ENCODE measurements at places on chromosomes 4 and X.

- DNase-seq: no peak
Measured at GRCh38 chr4:176875446-176875930, 82.8 kb upstream of the VEGFC start.

- DNase-seq: no peak
Measured at GRCh38 chr4:13840502-13841190, 213.1 kb upstream of the BOD1L1 start.

DNA sequence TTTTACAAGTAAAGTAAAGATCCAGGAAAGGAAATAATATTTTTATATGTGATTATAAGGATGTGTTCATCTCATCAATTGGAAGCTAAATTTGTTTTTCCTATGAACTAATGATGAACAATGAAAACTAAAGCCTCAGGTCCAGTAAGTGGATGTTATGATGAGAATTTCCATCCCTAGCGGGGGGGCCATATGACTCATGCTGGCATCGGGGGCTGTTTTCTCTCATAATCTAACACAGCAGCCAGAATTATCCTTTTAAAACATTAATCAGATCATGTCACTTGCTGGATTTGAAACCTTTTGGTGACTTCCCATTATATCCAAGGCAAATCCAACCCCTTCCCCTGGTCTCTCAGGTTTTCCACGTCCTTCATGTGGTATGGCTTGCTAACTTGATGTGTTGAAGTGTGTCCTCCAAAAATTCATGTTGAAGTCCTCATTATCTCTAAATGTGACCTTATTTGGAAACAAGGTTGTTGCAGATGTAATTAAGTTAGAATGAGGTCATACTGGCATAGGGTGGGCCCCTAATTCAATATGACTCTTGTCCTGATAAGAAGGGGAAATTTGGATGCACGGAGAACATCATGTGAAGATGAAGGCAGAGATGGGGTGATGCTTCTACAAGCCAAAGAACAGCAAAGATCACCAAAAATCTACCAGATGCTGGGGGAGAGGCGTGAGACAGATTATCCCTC, 96.8 kb downstream of the AKAP4 start:
- DNase-seq: no peak

- no peak for DNase-seq
Measured at GRCh38 chrX:96446524-96446923, 238.1 kb upstream of the DIAPH2 start.

DNA sequence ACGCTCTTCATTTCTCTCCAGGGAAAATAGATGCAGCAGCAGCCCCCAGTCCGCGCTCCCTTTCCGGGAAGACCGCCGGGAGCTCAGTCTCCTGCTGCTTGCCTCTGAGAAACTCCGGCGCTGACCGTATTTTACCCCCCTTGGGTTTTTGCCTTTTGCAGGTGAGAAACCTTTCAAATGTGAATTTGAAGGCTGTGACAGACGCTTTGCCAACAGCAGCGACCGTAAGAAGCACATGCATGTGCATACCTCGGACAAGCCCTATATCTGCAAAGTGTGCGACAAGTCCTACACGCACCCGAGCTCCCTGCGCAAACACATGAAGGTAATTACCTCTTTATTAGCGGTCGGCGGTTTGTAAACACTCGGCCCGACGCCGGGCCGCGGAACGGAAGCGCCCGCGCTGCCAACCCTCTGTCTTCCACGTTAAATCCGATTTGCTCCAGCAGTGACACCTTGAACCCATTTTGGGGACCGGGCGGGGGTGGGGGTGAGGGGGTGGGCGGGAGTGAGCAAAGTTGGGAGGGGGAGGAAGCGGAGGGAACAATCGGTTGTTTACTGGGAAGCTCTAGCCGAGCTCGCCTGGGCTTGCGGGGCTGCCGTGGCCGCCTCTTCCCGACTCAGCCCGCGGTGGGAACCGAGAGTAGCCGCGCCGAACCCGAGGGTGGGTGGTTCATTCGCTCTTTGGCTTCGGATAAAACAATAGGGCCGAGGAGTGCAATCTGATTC, 3.0 kb downstream of the ZIC3 start:
- DNase-seq: no peak

- DNase-seq: no peak
Measured at GRCh38 chrX:16100673-16101072, 22.7 kb upstream of the GRPR start.
